ENCODE measurements at places on chromosomes 7 and 10.
A peak's percentile ranks its signal among the peaks of the same experiment; 100 is the strongest.

DNA sequence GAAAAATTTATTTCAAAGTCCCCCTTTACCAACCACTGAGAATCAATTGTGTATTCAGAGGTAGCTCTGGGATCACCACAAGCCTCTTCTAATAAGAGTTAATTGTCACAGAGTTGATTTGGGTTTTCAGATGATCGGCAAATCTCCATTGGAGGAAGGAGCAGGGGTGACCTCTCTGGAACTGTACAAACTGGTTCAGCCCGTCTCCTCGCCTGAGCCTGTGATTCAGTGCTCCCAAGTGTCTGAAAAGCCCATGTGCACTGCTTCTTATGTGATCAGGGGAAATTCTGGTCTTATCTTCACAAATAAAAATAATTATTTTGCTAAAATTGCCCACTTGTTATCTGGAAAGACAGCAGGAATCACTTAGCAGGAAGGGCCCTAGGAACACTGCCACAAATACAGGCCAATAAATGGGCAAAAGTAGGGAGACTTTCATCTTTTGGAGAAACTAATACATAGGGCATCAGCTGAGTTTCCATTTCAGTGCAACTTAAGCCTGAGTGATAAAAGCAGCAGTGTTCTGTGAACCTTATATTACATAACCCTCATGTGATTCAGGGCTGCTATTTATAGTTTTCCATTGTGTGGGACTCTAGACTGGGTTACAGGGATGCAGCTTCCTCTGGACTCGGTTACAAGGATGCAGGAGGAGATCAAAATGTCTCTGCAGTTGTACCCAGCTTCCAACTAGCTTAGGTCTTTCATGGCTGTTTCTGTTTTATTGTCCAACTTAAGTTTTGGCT is 32.3 kb downstream of the CDK1 start:
- DNase-seq: no peak

- no peak for DNase-seq
Observed at GRCh38 chr7:44762300-44762699, 13.7 kb downstream of the ZMIZ2 start.

DNA sequence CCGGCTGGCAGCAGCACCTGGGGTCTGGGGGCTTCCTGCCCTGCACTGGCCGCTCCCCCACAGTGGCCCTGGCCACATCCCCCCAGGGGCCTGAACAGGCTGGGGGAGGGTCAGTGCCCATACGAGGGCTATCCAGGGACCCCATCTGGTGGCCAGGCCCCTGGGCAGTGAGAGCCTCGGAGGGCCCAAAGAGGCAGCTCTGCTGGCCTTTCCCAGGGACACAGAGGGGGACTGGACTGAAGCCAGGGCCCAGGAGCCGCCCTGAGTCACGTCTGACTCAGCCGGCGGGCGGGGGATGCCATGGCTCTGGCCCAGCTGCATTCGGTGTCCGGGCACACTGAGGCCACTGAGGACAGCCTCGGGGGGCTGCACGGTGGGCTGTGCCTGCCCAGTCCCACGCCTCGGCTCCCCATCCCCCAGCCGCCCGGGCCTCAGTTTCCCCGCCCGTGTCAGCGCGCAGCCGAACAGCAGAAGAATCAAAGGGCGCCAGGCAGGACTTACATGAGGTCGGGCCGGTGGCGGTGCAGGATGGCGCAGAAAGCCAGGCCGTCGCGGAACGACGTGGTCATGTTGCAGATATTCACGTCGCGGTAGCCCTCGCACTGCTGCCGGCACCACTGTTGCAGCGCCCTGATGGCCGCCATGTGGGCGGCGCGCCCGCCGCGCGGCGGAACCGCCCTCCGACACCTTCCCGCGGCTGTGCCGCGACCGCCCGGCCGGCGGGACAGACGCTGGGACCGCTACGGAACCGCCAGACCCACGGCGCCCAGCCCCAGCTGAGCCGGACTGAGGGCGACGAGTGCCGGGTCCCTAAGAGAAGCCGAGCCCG is at the start of gene MICALL2:
MICALL2 (minus strand) TSS at position 788 of the 829 bp plus-strand sequence; CDS start at position 644, 144 bp downstream.
- DNase-seq: peak; percentile 66

DNA sequence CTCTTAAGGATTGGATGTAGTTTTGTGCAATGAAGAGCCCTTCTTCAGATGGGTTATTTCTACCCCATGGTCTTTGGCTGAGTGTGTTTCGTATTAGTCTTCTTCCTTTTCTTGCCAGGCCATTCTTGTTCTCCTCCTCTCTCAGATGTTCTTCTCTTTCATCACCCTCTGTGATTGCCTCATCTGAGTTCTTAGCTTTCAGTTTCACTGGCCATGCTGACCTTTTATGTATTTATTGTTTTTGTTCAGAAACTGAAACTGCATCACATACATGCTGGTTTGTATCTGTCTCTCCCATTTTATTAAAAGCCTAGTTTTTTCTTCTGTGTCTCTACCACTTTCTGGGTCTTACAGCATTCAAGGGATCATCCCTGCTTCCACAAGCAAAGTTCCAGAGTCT is 21.7 kb upstream of the PCGF5 start:
- no peak for DNase-seq

- DNase-seq: no peak
Observed at GRCh38 chr10:98167191-98167590, 32.7 kb downstream of the R3HCC1L start.

- no peak for DNase-seq
Observed at GRCh38 chr10:14468023-14468441, 137.3 kb upstream of the FRMD4A start.

DNA sequence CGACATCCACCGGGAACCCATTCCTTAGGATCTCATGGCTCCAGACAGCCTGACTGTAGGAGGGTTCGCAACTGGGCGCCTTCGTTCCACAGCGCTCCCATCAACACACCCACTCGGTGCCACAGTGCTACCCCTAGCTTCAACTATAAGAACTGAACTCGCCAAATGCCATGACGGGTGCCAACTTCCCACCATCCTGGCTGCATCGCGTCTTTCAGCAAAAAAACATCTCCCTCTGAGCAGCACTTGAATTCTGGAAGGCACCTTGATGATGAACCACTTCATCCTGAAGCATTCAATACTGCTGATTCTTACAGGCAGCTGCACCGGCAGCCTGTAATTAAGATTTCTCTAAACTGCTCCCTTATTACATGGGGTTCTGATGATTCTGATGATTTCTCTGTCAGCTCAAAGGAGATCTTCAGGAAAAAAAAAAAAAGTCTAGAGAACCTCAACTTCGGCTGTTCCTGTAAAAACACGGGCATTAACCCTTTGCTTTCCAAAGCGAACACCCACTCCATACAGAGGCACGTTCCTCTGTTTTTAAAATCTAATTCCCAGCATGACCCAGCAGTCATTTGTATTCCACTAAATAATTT is 1.3 kb downstream of the CYTH3 start:
- peak; percentile 21 for DNase-seq

DNA sequence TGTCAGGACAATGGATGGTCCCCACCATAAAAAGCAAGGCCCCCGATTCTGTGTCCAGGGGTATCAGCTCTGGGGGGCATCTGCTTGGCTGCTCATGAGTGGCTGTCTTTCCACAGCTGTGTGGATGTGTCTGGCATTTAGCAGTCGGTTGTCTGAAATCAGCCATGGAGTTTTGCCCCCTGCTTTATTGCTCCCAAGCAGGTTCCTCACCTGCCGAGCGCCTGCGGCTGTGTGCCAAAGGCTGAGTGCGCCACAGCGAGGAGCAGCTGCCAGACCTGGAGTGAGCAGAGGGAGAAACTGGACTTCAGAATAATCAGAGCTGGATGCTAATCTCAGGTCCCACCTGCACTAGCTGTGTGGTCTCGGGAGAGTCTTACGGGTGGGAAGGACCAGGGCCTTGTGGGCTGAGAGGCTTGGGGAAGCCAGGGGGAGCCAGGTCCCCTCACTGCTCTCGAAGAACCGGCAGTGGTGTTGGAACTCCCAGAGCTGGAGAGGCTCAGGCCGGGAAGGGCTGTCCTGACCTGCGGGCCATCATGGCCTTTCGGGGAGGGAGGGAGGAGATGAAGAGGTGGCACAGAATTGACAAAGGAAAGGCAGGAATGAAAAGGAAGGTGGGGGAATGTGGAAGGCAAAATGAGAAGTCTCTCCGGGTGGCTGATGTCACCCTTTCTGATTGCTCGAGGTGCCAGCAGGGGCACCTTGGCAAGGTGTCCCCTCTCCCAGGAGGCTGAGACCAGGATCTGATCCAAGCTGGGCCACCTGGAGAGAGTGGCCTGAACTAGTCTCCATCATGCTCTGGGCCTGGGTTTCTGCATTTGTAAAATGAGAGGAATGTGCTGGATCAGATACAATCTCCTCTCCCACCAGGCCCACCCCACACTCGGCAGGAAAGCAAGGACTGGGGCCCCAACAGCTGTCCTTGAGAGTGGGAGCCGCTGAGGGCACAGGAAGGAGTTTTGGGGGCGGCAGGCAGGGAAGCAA is 30.2 kb upstream of the LEP start:
- no peak for DNase-seq

DNA sequence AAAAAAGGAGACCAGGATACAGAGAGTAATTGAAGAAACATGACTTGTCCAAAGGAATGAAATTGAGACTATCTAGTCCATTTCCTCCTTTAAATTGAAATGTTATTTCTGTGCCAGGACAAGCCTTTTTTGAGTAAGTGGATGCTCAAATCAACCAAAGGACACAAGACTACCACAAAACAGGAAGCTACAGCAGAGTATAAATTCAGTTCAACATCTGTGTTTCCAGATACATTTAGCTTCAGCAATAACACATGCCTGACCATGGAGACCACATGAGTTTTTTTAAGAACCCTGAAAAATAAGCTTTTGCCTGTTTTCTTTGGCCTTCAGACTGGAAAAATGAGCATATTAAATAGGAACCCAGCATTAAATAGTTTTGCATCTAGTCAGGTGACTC is 707.5 kb downstream of the ZWINT start:
- no peak for DNase-seq

GRCh38 chr7:120097020-120097419 is 176.0 kb upstream of the KCND2 start:
- no peak for DNase-seq

Measured in substantia nigra (tissue), 51 donors.